ENCODE measurements at places on chromosomes 12 and 14. TPM values are rescaled to one million over a fixed set of nuclear protein-coding genes. Genes with fewer than 3 reads are reported as not detected.

DNA sequence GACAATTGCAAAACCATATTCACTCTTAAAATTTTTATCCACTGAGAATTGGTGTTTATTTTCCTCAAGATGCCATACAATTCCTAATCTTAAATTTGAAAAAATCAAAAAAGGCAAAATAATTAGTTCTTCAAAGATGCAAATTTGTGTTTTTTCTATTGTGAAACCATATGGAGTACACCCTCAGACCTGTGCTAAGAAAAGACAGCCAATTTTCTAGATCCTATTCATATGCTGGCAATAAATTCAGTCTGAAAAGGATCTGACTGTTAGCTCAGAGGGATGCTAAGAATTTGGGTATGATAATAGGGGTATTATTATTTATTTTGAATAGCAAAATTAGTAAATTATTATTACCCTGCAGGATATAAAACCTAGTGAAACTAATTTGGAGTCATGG is 476.9 kb upstream of the SYT1 start:
- H3K4me1 ChIP-seq = no peaks in the 10 kb centered on the region
- DNase-seq = no peak
- no peaks in the 10 kb centered on the region for H3K36me3 ChIP-seq

GRCh38 chr14:50602035-50602434 is 42.1 kb downstream of the ATL1 start:
- H3K27me3 ChIP-seq = no peaks in the 10 kb centered on the region
- DNase-seq = no peak
- H3K4me3 ChIP-seq = no peak overlapping the region
- peak overlapping the region; percentile 48 for H3K27ac ChIP-seq

DNA sequence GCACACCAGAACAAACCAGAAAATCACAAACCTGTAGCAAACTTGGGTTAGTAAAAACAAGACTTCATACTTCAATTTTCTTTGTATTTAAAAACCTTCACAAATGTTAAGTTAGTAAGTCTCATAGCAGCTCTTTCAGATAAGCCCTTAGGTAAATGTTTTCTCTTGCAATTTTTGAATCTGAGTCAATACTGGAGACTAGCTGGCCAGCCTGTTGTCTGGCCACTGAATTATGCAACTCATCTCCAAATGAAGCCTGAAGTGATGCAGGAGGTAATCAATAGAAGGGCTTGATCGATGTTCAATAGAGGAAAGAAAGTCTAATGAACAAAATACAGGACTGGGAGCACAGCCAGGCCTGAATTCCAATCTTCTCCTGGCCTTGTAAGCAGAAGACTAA is 465.2 kb downstream of the LRIG3 start:
- H3K27ac ChIP-seq = no peak overlapping the region
- peaks cover 13% of the 10 kb centered on the region for H3K4me1 ChIP-seq
- H3K27me3 ChIP-seq = peaks cover 39% of the 10 kb centered on the region
- H3K36me3 ChIP-seq = no peaks in the 10 kb centered on the region
- DNase-seq = no peak
- H3K4me3 ChIP-seq = no peak overlapping the region

DNA sequence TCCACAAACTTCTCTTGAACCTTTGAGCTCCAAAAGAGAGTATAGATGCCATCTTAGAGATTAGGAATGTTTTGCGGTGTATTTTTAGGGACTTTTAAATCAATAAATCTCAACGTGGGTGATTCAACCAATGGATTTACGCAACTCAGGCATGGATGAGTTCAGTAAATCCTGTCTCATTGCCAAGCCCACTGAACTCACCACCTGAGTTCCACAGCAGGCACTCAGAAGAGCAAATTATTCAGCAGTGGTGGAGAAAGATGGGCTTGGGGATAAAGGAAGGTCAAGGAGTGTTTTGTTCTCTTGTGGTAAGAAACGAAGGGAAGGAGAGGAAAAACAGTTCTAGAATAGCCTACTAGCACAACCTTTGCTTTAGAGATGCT is 68.7 kb upstream of the HMGA2 start:
- no peak overlapping the region for H3K4me3 ChIP-seq
- no peak for DNase-seq
- no peaks in the 10 kb centered on the region for H3K27me3 ChIP-seq
- peaks cover 24% of the 10 kb centered on the region for H3K4me1 ChIP-seq

GRCh38 chr12:88577537-88577936 is 2.7 kb downstream of the KITLG start:
- no peak for DNase-seq
- no peaks in the 10 kb centered on the region for H3K36me3 ChIP-seq

- DNase-seq = no peak
- H3K4me1 ChIP-seq = no peaks in the 10 kb centered on the region
- no peaks in the 10 kb centered on the region for H3K27me3 ChIP-seq
- no peaks in the 10 kb centered on the region for H3K36me3 ChIP-seq
Measured at GRCh38 chr12:78120866-78121560, 290.3 kb downstream of the NAV3 start.

DNA sequence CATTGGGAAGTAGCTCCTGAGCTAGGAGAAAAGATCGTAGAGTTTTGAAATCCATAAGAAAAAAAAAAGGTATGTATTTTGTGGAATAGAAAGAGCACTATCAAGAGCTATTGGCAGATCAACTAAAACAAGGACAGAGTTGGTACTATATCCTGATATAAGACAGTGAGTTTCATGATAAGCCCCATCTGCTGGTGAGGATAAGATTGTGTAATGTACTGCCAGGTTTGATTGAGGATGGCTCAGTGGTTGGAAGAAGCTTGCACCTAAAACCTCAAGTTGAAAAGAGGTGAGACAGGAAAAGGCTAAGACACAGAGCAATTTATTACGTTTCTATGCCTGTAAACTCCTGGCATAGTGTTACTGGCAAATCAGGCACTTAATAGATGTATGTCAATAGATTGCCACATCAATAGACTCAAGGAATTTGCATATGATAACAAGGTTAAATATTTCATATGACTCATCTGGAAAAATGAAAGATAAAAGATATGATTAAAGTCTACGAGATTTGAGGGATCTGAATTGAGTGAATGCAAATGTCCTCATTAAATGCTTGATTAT is 525.6 kb downstream of the FLRT2 start:
- no peaks in the 10 kb centered on the region for H3K36me3 ChIP-seq
- H3K4me1 ChIP-seq = no peaks in the 10 kb centered on the region
- H3K27me3 ChIP-seq = no peaks in the 10 kb centered on the region
- H3K27ac ChIP-seq = no peak overlapping the region
- DNase-seq = no peak

- no peak for DNase-seq
- H3K4me3 ChIP-seq = no peak overlapping the region
- H3K27me3 ChIP-seq = 0 out of 2 replicates have a peak, but pooled peaks cover 4% of the 10 kb centered on the region
- no peaks in the 10 kb centered on the region for H3K4me1 ChIP-seq
- H3K36me3 ChIP-seq = no peaks in the 10 kb centered on the region
Measured at GRCh38 chr12:113055594-113056380, 743 bp upstream of the DTX1 start.

DNA sequence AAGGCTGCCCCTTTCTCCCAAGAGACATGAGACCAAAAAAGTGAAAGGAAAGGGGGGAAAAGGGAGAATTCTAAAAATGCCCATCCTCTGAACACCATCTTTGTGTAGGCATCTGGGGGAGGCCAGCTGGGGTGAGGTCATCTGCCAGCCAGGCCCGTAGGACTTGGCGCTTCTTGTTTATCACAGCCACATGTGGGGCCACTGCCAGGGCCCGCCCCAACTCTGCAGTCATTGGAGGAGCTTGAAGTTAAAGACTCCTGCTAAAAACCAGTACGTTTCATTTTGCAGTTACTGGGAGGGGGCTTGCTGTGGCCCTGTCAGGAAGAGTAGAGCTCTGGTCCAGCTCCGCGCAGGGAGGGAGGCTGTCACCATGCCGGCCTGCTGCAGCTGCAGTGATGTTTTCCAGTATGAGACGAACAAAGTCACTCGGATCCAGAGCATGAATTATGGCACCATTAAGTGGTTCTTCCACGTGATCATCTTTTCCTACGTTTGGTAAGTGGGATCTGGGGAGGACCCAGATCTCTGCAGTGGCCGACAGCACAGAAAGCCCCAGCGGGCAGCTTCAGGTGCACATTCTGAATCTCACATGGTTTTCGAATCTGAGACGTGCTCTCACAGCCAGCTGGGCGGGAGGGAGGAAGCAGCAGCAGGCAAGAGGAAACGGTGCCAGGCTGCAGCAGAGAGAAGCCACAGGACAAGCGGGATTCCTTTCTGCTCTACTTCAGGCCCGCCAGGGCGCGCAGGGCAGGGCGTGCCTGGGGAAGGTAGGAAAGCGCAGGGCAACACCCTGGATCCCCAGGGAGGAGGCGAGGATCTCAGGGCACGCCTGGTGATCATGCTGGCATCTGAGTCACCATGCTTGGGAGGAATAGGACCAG is at the start of gene P2RX7:
TSS of gene P2RX7 (plus strand) at position 276 of the 881 bp plus-strand sequence. CDS start at position 371, 95 bp downstream.
- no peaks in the 10 kb centered on the region for H3K36me3 ChIP-seq
- peak within 1 kb of the TSS; percentile 44 for H3K4me3 ChIP-seq
- H3K27ac ChIP-seq = peak within 1 kb of the TSS; percentile 19
- DNase-seq = peak; percentile 67
- H3K27me3 ChIP-seq = no peaks in the 10 kb centered on the region
- peaks cover 6% of the 10 kb centered on the region for H3K4me1 ChIP-seq

TESPA1 gene
- not detected for total RNA-seq

HOXC12 gene
- total RNA-seq = not detected

GPR137C gene
- total RNA-seq = 2.7 TPM

FOXN4 gene
- total RNA-seq = not detected

PDZRN4 gene
- total RNA-seq = not detected

SPX gene
- total RNA-seq = 3.5 TPM

CD163L1 gene
- 11.4 TPM for total RNA-seq

Data from SJCRH30 (cell line).